Stimulated activated CD4-positive, alpha-beta T cell treated with anti-CD3 and anti-CD28 coated beads, Interleukin-4, amount 100 ng/mL, for 48 hours (primary cell): ENCODE measurements at places on chromosomes 12 and 14.

GRCh38 chr12:6852651-6853354 lies 853 bp downstream of the USP5 start:
- DNase-seq, result peak; percentile 72

- DNase-seq, result no peak
Observed at GRCh38 chr14:68144051-68144681, 324.6 kb downstream of the RAD51B start.

GRCh38 chr12:48601013-48601756 lies 31.3 kb upstream of the LALBA start:
- DNase-seq, result no peak

- no peak for DNase-seq
Observed at GRCh38 chr12:95318071-95318545, 100.5 kb downstream of the VEZT start.

DNA sequence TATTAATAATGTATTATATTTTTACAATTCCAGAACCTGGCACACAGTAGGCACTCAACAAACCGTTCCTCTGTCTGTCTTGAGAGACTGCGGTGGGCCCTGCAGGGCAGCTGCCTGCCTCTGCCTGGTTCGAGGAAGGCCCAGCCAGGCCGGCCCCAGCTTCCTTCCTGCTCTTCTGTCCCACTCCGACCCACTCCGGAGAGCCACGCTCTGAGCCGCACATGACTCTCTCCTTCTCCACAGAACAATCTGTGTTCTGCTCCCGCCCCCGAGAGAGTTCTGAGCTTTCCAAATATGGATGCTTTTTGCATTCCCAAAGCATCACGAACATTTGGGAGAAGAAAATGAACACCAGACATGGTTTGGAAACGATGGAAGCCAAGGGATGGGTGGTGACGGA lies 57.3 kb downstream of the TTC7B start:
- no peak for DNase-seq

GRCh38 chr12:51306507-51306906 lies 17.5 kb downstream of the BIN2 start:
- no peak for DNase-seq

DNA sequence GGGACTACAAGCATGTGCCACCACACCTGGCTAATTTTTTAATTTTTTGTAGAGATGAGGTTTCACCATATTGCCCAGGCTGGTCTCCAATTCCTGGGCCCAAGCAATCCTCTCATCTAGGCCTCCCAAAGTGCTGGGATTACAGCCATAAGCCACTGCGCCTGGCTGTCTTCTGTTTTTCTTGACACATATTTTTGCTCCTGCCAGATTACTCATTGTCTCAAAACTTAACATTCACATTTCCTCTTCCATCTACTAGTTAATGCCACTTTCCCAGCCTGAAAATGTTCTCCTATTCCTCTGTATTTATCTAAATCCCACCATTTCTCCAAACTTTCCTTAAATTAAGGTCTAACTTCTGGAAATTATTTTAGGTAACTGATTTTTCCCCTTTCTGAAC lies 36.2 kb upstream of the KCNH3 start:
- no peak for DNase-seq

GRCh38 chr12:99043319-99043914 lies 398.3 kb downstream of the APAF1 start:
- DNase-seq, result peak; percentile 26

- DNase-seq, result peak; percentile 41
Observed at GRCh38 chr12:81835783-81836182, 76.6 kb upstream of the PPFIA2 start.

- DNase-seq, result no peak
Observed at GRCh38 chr14:29348504-29348903, 579.1 kb downstream of the PRKD1 start.

DNA sequence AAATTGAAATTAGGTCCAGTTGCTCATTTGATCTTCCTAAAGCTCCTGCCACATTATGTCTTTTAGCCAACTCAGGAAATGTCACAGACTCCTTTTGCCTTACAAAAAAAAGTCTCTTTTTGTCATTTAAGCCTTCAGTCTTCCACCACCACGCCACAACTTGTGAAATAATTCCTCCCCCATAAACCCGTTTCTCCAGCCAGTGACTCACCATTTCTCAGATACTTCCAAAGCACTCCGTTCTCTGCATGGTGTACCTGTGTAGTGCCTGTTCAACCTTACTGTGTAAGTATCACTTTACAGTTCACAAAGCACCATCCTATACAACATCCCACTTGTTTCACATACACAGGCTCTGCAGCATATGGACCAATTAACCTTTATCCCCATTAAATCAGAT lies 139.5 kb upstream of the AEBP2 start:
- no peak for DNase-seq

- DNase-seq, result no peak
Observed at GRCh38 chr14:24804552-24805212, 170.7 kb upstream of the GZMB start.

GRCh38 chr12:120181991-120182631 lies 12.4 kb downstream of the GCN1 start:
- DNase-seq, result no peak

- DNase-seq, result no peak
Observed at GRCh38 chr12:40054555-40055227, 51.2 kb downstream of the SLC2A13 start.

GRCh38 chr12:14777271-14777670 lies 26.0 kb downstream of the WBP11 start:
- no peak for DNase-seq

GRCh38 chr12:132154941-132155770 lies 10.9 kb downstream of the NOC4L start:
- no peak for DNase-seq

DNA sequence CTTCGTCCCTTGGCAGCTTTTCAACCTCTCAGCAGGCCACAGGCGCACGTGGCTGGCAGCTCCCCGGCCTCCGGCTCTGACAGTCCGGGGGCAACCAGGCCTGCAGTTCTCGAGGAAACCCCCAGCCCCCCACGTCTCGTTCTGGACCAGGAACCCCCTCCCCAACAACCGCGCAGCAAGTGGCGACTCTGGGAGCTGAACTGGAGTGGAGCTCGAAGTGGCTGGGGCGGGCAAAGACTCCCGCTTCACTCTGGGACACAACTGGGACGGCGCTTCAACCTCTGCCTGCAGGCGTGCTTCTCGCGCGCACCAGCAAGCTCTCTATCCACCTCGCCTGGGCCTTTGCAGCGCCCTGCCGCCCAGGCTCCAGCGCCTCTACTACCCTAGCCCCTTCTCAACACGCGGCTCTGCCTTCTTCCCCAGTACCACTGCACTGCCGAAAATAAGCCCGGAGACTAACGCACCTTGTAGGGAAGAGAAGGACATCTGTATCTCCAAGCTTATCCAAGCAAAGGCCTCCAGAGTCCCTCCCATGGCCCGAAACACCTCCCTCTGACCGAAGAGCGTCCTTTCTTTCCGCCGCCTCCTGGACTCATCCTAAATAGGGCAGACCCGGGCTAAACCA lies 2.4 kb upstream of the NKX2-1 start:
- no peak for DNase-seq

DNA sequence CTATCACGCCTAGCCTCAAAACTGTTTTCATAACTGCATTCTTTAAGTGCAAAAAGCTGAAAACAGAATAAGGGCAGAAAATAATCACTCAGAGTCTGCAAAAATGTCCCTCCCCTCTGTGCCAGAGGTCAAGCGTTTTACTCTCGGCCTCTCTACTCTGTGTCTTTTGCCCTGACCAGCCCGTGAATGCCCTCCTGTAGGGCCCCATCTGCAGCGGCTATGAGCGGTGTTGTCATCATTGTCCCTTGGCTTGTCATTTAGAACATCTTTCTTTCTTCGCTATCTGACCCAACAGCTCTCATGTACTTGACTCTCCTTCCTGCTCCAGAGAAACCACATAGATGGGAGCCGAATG lies 21.7 kb downstream of the ELK3 start:
- no peak for DNase-seq

- DNase-seq, result no peak
Observed at GRCh38 chr12:19093218-19093617, 36.3 kb upstream of the PLEKHA5 start.

DNA sequence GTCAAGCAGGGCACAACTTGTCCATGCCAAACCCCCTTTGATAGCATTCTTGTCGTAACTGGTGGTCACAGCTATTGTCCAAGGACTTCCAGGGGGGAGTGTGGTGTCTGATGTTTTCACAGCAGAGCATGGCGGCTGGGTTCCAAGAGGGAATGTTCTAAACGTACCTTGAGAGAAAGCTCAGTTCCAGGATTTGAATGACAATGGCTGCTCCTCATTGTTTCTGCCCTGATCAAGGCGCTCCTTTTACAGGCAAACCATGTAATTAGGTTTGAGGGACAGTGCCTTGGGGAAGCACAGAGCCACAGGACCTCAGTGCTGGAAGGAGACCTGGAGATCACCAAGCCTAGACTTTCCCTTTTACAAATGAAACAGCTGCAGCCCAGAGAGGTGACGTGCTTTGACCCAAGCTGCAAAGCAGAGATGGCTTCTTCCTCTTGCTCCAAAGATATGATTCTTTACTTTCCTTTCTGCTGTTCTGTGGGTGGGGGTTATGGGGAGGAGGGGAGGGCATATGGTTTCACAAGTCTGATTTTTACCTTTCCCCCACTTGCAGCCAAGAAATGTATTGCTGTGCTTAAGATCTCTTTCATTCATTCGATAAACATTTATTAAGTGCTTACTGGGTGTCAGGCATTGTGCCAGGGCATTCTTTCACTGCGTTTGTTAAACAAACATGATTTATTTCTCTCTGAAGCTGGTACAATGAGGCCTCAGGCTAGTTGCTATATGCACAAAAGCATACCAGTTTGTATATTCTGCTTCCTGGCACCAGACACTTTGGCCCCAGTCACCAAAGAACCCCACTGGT lies 172.8 kb downstream of the KTN1 start:
- no peak for DNase-seq

DNA sequence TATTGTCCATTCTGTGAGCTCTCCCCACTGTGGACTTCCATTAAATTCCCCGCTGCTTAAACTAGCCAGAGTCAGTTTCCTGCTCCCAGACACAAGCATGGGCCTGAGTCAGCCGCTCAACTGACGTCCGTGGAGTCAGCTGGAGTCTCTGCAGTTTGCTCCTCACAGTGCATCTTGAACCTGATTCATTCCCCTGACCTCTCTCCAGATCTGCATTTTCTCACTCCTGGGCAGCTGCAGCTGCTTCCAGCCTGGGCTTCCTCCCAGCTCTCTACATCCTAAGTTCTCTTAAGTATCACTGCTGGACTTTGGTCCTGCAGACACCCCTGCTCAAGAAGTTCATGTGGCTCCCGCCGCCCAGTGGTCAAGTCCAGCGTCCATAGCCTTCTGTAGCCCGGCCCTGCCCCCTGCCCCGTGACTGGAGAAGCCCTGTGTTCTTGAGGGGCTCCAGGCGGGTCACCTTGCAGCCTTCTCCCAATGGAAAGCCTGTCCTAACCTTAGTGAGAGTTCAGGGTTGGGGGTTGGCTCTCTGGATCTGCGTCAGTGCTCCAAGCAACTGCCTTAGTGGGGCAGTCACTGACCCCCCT lies 20.0 kb downstream of the NFKBIA start:
- no peak for DNase-seq

- DNase-seq, result no peak
Observed at GRCh38 chr12:62288328-62288727, 28.1 kb downstream of the USP15 start.

- DNase-seq, result no peak
Observed at GRCh38 chr12:81517296-81517695, 241.9 kb downstream of the PPFIA2 start.

DNA sequence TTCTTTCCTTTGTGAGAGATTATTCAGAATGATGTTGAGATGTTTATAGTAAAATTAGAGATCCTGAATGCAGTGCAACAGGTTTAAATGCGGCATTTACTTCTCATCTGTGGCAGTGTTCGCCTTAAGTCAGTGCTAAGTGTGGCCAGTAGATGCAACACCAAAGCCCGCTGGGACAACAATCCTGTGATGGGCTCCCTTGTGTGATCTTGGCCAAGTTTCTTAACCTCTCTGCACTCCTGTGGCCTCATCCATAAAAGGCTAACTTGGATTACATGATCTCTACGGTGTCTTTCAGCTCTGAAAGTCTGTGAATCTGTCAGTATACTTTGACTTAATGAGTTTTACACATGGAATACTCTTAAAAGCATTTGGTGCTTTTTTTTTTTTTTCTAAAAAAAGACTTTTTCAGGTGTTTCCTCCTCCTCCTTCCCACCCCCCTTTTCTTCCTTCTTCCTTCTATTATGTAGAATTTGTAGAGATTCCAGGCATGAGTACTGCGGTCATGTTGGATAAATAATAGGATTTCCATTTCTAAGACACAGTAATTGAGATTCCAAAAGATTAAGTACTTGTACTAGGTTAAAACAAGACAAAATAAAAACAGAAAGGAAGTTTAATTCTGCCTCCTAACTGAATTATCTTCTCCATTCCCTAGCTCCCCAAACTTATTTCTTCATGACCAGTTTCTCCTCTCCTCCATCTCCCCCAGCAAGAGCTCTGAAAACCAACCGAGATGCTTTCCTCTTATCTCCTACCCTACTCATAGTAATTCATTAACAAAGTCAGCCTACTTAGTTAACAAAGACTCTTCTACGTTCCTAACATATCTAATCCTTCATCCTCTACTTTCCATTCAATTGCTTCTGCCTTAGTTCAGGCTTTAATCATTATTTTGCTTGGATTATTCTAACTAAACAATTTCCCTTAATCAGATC lies 42.2 kb upstream of the NAV3 start:
- no peak for DNase-seq

DNA sequence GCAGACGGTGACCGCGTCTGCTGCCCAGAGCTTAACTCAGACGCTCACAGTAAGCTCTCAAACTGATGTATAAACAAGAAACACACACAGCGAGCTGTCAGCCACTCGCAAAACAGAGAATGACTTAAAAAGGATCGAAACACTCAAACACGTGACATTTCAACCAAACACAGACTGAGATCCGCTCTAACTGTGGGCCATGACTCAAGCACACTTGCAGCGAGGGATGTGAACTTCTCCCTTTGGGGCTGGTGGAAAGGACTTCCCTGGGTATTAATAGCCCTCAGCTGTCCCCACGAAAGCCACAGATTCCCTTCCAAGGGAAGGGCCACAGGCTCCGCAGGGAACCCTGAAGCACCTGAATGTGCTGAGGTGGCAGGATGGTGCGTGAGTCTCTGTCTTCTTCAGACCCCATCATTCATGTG lies 29.1 kb downstream of the CCDC88C start:
- no peak for DNase-seq

DNA sequence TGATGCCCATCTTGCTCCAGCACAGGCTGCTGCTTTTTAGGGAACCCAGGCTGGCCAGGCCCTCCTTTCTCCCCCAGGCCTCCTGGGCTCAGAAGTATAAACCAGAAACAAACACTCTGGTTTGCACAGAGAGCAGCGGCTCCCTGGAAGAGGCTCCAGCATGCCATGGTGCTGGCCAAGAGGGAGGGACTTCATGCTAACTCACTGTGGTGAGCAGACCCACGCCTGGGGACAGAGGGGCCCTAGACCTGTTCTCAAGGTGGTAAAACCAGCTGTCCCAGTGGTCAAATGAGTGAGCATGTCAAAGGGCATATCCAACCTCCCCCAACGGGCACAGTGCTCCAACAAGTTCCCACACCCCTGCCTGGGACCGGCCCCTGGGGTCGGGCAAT lies 15.5 kb downstream of the BCL11B start:
- no peak for DNase-seq

- no peak for DNase-seq
Observed at GRCh38 chr14:50089208-50089607, 27.2 kb downstream of the VCPKMT start.

GRCh38 chr12:73413051-73413450 lies 1124.6 kb upstream of the ATXN7L3B start:
- no peak for DNase-seq
